ENCODE measurements at places on chromosomes 1 and 21.

GRCh38 chr1:178126741-178127185 is 32.9 kb downstream of the RASAL2 start:
- no peak for DNase-seq

- no peak for DNase-seq
Observed at GRCh38 chr1:207993477-207994445, 82.8 kb upstream of the CD34 start.

DNA sequence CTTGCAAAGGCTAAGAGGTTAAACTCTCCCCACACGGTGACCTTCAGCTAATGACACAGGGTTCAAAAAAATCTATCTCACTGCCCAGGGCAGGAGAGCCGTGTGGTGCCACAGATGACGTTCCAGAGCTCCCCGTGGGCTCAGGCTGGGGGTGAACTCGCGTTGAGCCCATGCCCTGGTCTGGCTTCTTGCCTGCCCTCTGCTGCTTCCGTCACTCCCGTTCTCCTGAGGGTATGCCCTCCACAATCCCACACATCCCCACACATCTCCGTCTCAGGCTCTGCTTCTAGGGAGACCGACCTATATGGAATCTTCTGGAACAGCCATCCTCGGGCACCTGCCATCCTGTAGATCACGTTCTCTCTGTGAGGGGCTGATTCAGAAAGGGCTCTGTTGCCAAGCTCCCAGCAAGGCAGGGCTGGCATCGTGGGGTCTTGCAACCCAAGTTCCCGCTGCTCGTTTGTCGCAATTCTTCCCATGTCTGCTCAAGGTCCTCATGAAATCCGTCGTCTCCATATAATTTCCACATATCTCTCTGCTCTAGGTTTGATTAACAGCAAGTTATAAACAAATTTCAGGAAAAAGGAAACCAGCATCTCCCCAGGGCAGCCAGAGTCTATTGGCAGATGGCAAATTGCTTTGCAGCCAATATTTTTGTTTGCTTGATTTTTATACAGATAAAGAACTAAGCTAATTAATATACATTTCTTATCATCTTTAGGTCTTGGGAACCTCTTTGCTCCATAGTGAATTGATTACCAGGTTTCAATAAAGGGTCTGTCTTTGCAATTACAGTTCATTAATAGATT is 278.2 kb downstream of the PTPRU start:
- no peak for DNase-seq

DNA sequence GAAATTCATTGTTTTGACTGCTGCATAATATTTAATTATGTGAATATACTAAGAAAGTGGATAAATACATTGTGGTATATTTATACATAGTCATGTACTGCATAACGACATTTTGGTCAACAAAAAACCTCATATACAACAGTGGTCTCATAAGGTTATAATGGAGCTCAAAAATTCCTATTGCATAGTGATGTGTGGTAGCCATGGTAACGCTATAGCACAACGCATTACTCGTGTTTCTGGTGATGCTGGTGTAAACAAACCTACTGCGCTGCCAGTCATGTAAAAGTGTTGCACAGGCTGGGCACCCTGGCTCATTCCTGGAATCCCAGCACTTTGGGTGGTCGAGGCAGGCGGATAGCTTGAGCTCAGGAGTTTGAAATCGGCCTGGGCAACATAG is 52.6 kb upstream of the NHLH2 start:
- no peak for DNase-seq

DNA sequence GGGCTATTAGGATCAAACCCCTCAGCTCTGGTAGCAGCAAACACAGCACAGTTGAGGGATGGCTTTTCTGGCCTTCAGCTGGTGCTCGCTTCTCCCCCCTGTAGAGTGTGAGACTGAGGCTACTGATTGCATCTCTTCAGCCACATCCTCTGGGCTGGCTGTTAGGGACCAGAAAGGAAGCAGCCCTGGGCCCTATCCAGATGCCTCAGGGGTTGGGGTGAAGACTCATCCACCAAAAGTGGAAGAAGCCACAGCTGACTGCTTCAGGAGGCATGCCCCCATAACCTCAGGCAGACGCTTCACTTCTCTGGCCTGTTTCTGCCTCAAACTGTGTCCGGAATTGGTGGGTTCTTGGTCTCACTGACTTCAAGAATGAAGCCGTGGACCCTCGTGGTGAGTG is 6.2 kb upstream of the TMEM200B start:
- no peak for DNase-seq

DNA sequence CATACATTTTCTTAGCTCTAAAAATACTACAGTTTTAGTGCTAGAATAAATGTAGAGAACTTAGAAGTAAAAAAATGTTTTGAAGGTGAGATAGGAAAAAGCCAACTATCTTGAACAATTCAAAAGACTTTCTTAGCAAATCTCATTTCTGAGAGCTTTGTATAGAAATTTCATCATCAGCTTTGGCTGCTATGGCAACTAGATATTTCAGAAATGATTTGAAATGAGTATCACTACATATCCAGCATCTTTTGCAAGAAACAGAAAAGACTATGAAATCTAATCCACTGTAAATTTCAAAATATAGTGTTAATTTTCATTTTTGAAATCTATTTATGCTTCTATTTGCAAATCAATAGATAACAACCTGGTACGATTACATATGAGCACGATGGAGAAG is 57.7 kb downstream of the RGS7 start:
- DNase-seq = no peak

- DNase-seq = no peak
Observed at GRCh38 chr1:160671603-160672517, 25.0 kb upstream of the SLAMF1 start.

GRCh38 chr1:232248276-232248820 is 381.6 kb downstream of the SIPA1L2 start:
- DNase-seq = no peak

DNA sequence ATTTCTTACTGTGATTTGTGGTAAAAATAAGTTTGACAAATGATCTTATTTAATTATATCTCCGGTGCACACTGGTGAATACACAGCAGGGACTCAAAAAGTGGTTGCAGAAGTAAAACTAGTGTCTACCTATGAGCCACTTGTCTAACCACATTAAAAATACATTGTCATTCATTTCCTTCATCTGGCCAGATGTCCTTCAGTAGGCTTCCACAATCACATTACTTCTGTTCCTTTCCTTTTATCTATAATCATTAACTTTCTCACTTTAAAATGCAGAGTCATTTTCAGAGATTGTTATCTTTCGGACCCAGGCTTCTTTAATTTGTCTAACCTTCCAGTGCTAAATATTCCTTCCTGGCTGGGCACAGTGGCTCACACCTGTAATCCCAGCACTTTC is 3.0 kb downstream of the RBBP5 start:
- DNase-seq = no peak

DNA sequence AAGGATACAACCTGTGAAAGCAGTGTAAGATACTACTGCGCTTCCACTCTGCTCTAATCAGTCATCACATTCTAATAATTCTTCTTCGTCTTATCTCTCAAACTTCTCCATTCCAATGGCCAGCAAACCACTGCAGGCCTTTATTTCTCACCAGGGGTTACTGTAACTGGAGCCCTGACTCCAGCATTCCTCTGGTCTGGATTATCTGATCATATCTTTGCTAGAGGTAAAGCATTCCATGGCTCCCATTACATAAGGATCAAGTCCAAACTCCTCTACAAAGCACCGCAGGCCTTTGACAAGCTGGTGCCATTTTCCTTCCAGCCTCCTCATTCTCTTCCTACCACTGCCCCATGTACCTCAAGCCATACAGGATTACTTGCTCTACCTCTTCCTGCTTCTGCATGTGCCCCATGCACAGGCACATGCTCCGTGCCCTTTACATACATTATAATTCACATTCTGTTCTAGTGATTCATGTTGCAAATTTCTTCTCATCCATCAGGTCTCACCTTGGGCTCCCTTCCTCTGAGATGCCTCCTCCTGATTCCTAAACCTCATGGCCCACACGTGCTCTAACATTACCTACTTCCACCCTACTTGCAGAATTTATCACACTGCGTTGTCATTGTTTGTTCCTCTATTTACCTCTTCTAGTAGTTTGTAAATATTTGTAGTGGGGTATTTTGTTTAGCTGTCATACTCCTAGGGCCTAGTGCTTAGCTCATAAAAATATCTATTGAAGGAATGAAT is 9.3 kb upstream of the SERBP1 start:
- no peak for DNase-seq

DNA sequence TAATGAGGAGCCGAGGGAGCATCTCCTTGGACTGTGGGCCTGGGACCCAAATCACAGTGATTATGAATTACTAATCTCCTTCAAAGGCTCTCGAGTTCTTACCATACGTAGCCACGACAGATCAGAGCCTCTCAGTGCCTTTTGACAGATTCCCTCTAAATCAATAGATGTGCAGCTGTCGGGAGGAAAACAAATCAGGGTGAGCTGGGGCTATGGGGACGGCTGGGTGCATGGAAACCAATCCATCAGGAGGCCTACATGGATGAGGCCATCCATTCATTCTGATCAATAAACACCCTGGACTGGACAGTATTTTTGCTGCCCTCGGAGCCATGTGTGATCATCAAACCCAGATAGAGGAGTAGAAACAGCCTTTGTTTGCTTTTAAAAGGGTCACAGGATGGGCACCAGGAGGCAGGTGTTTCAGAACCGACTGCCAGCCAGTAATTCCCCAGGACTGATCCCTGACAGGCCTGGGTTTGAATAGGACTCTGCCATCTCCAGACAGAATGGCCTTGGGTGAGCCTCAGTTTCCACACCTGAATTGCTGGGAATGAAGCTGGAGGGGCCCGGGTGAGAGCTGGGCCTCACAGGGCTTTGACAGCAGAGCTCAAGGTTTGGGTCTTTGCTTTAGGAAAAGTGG is 532.8 kb downstream of the MATN1 start:
- peak; percentile 26 for DNase-seq

- DNase-seq = peak; percentile 5
Observed at GRCh38 chr1:94236630-94237290, 624 bp downstream of the ARHGAP29 start.

GRCh38 chr1:245306628-245307410 is 152.0 kb downstream of the KIF26B start:
- DNase-seq = peak; percentile 82

DNA sequence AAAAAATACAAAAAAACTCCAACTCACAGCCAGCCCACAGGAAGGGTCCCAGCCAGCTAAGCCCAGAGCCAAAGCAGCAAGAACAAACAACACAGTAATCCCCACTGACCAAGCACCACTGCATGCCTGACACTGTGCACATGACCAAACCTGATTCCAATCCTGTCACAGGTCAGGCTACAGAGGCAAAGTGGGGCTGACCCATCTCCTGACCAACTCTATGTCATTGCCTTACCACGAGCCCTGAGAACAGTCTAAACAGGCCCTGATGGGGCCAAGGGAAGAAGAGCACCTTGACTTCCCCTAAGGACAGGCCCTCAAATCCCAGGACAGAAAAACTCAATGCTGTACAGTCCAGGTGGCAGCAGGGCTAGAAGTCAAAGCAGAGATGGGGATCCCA is 2.4 kb downstream of the LSS start:
- no peak for DNase-seq

DNA sequence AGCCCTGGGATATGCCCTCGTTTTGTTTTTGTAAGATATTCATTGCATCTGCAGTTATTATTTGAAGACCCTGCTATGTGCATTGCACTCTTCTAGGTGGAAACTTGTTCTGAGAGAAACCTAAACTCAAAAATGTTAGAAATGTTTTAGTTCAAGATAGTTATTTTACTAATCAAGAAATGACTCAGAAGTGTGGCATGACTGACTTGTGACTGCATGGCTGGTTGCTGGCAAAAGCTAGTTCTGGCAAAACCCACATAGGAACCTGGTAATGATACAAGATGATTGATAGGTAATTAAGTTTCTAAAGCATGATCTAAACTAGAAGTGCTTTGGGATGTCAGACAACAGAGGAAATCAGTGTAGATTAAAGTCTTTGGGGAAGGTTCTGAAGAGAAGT is 33.8 kb upstream of the NFASC start:
- DNase-seq = no peak

- DNase-seq = no peak
Observed at GRCh38 chr21:43362915-43363314, 64.0 kb downstream of the SIK1 start.

DNA sequence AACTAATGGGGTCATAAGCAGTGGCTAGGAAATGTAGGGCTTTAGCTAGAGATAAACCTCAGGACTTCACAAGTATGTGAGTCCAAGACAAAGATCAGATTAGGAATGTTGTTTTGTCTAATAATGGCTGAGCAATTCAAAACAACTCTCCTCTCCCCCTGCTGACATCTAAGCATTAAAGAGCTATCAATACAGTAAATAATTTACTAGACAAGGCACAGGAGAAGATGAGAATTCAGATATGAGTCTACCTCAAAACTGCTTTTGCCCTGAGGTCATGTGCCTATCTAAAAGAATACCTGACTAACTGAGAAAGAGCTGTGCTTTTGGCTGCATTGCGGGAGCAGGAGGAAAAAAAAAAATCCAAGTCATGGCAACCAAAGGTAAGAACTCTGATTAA is 86.8 kb downstream of the SPATA17 start:
- no peak for DNase-seq

GRCh38 chr1:30757352-30758120 is at the start of gene LAPTM5:
TSS of gene LAPTM5 (minus strand) at chr1:30757774. CDS start at chr1:30757745, 29 bp downstream.
- DNase-seq = no peak

DNA sequence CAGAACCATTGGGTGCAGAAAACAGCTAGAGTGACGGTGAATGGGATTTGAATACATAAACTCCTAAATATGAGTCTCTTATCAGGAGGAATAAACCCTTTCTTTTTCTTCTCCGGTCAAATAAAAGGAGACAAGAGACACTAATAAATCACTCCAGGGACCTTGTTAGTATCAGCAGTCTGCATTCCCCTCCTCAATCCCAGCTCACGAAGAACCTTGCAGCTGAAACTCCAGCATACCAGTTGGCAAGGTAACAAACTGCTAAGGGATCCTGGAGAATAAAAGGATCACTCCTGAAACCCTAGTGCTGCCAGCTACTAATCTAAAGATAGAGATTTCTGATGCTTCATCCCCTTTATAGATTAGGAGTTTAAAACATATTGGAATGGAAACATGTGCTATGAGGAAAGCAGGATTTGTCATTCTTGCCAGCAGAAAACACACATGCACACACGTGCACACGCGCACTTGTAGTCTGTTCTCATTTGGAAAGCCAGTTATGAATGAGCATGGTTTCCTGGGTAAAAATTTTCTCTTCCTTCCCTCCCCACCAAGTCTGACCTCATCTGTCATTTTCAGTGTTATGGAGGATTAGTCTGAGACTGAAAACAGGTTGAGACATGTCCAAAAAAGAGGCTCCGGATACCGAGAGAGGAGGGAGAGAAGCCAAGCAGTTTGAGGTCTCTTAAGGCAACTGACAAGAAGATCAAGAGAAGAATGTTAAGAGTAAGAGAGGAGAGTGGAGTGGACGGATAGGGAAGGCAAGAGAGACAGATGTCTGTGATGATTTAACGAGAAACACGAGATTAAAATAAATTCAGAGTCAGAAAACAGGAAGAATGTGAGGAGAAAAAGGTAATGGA is 10.9 kb downstream of the IER5 start:
- DNase-seq = no peak

- no peak for DNase-seq
Observed at GRCh38 chr21:46060596-46061061, 37.3 kb upstream of the COL6A2 start.
